ENCODE measurements at places on chromosomes 3 and 15.

- no peak for DNase-seq
Measured at GRCh38 chr3:42780398-42780797, 7.3 kb upstream of the CCDC13 start.

DNA sequence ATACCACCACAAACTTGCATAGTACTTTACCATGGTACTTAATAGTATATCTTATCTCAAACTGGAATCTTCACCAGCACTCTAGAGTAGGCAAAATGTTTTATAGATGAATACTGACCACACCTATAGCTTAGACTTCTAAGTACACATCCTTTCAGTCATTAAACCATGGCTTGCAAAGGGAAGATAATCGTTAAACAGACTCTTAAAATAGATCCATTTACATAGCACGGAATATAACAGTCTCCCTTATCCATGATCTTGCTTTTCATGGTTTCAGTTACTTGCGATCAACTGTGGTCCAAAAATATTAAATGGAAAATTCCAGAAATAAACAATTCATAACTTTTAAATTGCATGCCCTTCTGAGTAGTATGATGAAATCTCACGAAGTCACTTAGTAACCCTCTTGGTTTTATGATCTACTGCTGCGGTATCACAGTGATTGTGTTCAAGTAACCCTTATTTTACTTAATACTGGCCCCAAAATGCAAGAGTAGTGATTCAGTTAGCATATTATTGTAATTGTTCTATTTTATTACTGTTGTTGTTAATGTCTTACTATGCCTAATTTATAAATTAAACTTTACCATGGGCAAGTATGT, 111.4 kb downstream of the HERC1 start:
- no peak for DNase-seq

GRCh38 chr15:87142096-87142495, 1062.4 kb downstream of the AGBL1 start:
- no peak for DNase-seq

DNA sequence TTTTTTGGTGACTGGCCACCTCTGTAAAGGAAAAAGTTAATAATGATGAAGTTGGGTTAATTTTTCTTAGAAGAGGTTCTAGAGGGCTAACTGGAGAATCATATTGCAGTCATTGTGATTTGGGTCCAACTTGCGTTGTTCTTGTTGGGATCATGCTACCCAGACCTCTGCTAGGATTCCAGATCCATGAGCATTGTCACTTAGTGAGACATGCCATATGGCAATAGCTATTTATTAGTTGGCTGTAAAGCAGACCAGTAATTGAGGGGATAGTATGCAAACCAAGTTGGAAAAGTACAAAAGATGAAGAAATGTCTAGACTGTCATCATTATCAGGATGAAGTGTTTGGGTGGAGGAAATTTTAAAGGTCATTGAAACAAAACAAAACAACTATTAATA, 30.7 kb upstream of the P2RY12 start:
- DNase-seq: no peak

- no peak for DNase-seq
Measured at GRCh38 chr15:60576044-60576443, 97.1 kb upstream of the ICE2 start.

GRCh38 chr3:58502872-58503271, 11.0 kb downstream of the KCTD6 start:
- no peak for DNase-seq

- DNase-seq: no peak
Measured at GRCh38 chr3:39156421-39156820, 3.0 kb upstream of the CSRNP1 start.

GRCh38 chr3:182490596-182491491, 302.5 kb upstream of the ATP11B start:
- no peak for DNase-seq

GRCh38 chr3:89360156-89360555, 252.7 kb downstream of the EPHA3 start:
- no peak for DNase-seq

- no peak for DNase-seq
Measured at GRCh38 chr15:69997161-69997485, 100.6 kb downstream of the TLE3 start.

GRCh38 chr3:185341616-185342458, 21.1 kb upstream of the MAP3K13 start:
- no peak for DNase-seq

GRCh38 chr15:80929689-80930088, 59.9 kb downstream of the MESD start:
- no peak for DNase-seq

GRCh38 chr15:48645558-48646330, at the start of gene FBN1:
FBN1 (minus strand) TSS chr15:48645709; CDS start chr15:48644769, 940 bp downstream.
- no peak for DNase-seq

DNA sequence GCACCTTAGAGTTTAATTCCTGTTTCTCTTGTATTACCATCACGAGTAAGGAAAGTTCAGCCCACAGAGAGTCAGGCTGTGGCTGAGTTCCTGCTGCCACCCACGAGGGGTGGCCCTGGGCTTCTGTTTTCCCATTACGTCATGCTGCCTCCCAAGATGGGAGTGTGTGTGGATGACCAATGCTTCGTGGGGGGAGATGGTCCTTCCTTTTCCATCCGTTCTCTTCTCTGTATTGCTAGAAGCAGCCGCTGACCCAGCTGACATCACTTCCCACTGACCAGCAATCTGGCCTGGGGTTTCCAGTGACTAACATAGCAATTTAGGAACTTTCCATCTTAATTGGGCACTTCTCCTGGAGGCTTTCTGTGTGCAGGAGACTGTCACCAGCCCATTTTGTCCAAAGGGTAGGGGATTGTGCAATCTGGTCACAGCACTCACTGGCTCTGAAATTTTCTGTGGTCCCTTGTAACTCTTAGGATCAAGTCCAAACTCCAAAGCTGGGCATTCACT, 9.3 kb downstream of the IRAK2 start:
- DNase-seq: no peak

- DNase-seq: peak; percentile 77
Measured at GRCh38 chr15:80694611-80695098, 455 bp upstream of the ABHD17C start.

GRCh38 chr15:70327856-70328678, 230.3 kb upstream of the TLE3 start:
- DNase-seq: no peak

DNA sequence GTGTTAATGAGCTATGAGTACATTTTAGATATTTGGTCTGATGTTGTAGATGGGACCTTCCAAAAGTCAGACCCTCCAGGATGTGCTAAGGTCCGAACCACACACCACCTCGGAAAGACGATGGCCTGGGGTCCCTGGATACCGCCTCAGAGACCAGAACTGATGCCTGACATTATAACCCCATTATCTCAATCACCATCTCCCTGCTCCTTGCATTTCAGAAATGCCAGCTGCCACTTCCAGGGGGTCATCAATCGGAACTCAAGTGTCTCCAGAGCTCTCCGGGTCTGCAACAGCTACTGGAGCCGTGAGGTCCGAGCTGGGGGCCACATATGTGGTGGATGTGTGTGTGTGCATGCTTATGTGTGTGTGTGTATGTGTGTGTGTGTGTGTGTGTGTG, 7.9 kb downstream of the DUOX1 start:
- DNase-seq: no peak

- no peak for DNase-seq
Measured at GRCh38 chr3:45765266-45765851, 31.0 kb downstream of the SLC6A20 start.

GRCh38 chr3:15685927-15686326, 84.4 kb downstream of the BTD start:
- DNase-seq: no peak

- peak; percentile 86 for DNase-seq
Measured at GRCh38 chr3:143973259-143974021, 1.8 kb downstream of the DIPK2A start.

- no peak for DNase-seq
Measured at GRCh38 chr3:119238363-119238762, 2.3 kb downstream of the B4GALT4 start.

- DNase-seq: no peak
Measured at GRCh38 chr15:64667736-64668161, 107.6 kb downstream of the RBPMS2 start.

GRCh38 chr3:78857494-78858111, 910.2 kb downstream of the ROBO1 start:
- DNase-seq: no peak

- peak; percentile 91 for DNase-seq
Measured at GRCh38 chr3:13420831-13421765, 976 bp upstream of the NUP210 start.

- no peak for DNase-seq
Measured at GRCh38 chr3:81308306-81308705, 453.1 kb downstream of the GBE1 start.

DNA sequence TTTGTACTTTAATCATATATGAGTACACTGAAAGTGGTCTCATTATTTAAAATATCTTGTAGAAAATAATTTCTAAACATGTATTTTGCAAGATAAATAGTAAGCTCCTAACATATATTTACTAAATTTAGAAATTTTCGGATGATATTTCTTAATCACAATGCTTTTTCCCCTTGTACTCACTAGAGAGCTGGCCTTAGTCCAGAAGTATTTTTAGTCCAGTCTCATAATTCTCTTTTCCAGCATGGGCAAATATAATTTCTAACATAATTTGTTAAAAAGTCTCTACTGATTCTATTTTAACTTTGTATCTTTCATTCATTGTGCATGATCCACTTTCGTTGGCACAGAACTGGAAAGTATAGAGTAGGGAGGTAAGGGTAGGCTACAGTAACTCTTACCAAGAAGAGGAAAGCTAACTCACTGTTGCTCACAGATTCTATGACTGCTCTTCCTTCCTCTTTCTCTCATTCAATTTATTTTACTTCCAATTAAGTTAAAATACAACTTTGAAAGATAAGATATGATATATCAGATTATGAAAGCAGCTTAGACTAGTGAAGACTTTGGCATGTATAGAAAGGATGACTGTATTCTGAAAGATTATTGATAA, 39.3 kb downstream of the FGF7 start:
- no peak for DNase-seq

All from activated effector memory CD4-positive, alpha-beta T cell treated with anti-CD3 and anti-CD28 coated beads, Interleukin-2, amount 50 U/mL, for 16 hours (primary cell).